ENCODE measurements at places on chromosomes 11 and 22.

GRCh38 chr22:31178859-31179258 lies 18.9 kb downstream of the RNF185 start:
- DNase-seq = no peak

GRCh38 chr11:130160498-130161155 lies 1.0 kb downstream of the ST14 start:
- no peak for DNase-seq

DNA sequence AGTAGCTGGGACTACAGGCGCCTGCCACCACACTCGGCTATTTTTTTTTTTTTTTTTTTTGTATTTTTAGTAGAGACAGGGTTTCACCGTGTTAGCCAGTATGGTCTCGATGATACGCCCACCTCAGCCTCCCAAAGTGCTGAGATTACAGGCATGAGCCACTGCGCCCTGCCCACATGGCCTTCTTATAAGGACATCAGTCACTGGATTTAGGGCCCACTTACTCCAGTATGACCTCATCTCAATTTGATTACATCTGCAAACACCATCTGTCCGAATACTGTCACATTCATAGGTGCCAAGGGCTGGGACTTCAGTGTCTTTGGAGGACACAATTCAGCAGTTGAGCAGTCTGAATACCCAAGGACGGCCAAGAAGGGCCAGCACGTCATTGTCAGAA lies 8.2 kb upstream of the PRR5 start:
- no peak for DNase-seq

- no peak for DNase-seq
Observed at GRCh38 chr11:13288375-13289029, 10.9 kb downstream of the BMAL1 start.

GRCh38 chr22:49724030-49724892 lies 103.4 kb downstream of the BRD1 start:
- DNase-seq = peak; percentile 53

GRCh38 chr11:36509201-36509639 lies 852 bp downstream of the TRAF6 start:
- peak; percentile 14 for DNase-seq

DNA sequence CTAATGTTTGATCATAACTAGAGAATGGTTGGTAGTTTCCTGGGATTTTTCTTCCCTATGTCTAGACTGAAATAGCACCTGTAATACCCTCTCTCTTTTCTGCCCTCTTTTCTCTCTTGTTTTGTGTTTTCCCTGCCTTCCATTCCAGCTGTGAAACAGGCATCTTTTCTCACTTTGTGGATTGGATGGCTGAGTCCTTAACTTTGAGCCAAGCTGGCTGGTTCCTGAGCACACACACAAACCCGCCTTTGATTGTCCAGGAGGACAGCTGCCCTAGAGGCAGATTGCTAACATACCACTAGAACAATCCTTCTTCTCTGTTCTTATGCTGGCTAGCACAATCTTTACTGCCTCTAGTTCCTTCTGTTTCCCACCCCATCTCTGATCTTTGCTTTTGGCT lies 17.7 kb downstream of the CTNND1 start:
- no peak for DNase-seq

GRCh38 chr11:72621008-72621610 lies 53.1 kb downstream of the PDE2A start:
- DNase-seq = no peak

DNA sequence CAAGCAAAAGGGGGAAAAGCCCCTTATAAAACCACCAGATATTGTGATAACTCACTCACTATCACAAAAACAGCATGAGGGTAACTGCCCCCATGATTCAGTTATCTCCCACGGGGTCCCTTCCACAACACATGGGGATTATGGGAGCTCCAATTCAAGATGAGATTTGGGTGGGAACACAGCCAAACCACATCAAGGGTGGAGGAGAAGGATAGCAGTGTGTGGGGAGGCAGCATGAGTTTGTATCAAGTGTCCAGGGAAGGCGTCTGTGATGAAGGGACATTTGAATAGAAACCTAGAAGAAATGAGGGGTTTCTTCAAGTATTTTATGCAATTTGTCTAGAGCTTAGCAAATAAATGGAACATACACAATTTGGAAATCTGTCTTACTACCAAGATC lies 98.2 kb downstream of the SLC1A2 start:
- no peak for DNase-seq

GRCh38 chr11:31323145-31323544 lies 46.4 kb downstream of the DCDC1 start:
- no peak for DNase-seq

- no peak for DNase-seq
Observed at GRCh38 chr22:43928908-43929307, 5.3 kb downstream of the PNPLA3 start.

DNA sequence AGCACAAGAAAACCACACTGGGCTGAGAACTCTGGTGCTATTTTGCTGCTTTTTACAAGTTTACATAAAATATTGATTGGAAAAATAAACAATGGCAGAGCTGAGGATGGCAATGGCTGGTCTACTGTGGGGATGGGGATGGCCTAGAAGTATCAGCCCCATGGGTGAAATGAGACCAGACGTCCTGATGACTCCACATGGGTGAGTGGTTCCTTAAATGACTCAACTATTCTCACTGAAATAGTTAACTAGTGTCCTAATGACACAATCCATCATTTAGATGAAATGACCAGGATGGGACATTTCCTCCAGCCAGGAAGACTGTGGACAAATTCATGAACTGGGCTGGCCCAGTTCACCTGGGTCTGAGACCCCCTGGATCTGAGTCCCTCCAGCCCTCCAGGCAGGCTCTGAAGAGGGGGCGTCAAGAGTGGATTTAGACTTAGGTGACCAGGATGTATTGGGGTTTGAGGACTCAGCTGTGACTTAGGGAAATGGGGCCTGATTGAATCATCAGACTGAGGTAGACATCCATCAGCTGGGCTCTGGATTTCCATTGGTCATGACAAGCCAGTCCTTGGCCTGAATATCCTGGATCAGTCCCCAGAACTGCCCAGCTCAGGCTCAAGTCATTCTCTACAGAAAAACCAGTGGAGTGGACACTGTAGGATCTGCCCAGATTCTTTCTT lies 98.2 kb upstream of the IGLL5 start:
- DNase-seq = no peak

DNA sequence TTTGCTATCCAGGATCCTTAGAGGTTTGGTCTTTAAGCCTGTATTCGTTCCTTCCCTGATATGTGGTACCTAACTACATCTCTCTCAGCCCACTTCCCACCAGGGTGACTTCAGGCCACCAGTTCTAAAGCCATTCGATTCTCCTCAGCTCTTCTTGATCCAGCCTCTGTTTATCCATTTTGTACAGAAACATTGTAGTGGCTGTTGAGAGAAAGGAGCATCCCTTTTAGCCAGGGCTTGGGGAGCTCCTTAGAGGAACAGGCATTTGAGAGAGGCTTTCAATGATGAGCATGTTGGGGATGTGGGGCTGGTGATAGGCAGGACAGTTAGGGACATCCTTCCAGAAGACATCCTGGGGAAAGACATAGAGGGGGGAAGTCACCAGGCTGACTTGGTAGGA lies 17.9 kb downstream of the UBE2L3 start:
- DNase-seq = no peak

DNA sequence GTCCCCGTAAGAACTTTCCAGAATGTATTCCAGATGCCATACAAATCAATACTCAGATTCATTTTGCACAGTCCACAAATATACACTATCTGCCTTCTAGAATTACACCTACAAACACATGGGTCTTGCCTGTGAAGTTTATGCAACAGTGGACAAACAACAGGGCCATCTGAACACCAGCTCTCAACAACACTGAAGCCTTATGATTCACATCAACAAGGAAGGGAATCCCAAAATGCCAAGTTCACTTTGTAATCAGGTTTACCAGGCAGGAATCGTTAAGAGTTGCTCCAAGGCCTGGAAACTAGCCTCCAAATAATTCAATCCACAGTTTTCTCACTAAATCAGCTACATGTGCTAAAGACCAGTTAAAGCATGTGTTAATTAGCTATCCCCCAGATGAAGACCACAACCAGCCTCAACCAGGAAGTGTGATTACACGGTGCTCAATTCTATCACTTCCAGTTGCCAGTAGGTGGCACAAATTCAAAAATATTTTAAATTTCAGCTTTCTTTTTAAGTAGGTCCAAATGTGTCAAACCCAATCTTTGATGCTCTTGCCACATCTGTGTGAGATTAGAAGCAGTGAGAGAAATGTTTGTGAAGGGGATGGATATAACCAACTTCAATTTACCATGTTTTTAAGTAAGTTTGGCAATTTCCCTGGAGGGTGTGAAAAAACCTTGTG lies 139.1 kb upstream of the BDNF start:
- DNase-seq = no peak

DNA sequence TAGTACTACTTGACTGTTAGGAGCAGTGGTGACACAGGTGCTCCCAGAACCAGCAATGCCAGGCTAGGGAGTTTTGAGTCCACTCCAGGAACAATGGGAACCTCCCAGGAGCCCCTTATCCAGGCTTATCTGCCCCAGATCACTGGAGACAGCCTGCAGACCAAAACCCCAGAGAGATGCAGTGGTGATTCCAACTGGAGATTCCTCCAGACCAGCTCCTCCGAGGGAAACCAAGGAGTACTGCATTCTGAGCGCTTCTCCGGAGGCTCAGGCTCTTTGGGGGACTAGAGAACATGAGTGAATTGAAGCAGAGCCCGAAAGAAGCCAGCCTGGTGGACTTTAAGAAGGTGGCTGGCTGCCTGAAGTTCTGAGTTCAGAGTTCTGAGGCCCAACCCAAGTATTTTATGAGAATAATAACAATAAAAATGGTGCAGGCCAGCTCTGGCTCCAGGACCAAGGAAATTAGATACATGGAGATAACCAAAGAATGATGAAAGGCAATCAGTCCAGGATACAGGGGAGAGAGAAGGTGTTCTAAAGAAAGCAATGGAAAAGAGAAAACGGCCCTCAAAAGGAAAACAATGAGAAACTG lies 1.3 kb upstream of the TMEM25 start:
- no peak for DNase-seq

GRCh38 chr11:84564180-84564866 lies 1062.8 kb downstream of the DLG2 start:
- DNase-seq = no peak

- no peak for DNase-seq
Observed at GRCh38 chr22:29062286-29062821, 723 bp upstream of the C22orf31 start.

DNA sequence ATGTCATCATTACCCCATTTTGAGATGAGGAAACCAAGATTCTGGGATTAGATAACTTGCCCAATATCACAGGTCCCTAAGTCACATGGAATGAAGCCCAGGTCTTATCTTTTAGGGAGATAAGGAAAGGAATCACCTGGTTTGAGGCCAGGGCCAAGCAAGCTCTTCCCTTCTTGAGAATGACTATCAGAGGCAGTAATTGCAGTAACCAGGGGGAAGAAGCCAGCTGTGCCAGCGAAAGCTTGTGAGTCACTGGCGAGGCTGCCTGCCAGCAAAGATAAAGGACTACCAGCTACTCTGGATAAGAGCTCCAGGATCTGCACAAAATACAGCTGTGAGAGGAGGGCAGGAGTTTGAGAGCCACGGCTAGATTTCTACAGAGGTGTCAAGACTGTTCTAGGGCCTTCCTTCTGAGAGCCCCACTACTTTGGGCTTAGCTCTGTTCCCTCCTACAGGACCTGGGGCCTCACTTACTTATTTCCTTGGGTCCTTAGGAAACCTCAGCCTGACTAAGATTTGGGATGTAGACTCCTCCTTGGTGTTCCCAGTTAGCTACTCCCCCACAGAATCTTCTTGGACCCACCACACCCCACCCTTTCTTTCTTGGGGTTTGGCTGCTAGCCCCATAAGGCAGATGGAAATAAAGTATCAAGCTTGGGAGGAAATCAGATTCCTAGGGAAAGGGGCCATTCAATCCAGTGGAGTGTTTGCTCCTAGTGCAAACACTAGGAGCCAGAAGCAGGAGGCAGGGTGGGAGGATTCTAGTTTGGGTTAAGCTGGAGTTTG lies 9.7 kb upstream of the CCKBR start:
- DNase-seq = no peak

- DNase-seq = no peak
Observed at GRCh38 chr11:128825050-128825784, 41.9 kb downstream of the KCNJ1 start.

GRCh38 chr11:120095516-120095915 lies 42.4 kb downstream of the TRIM29 start:
- no peak for DNase-seq

DNA sequence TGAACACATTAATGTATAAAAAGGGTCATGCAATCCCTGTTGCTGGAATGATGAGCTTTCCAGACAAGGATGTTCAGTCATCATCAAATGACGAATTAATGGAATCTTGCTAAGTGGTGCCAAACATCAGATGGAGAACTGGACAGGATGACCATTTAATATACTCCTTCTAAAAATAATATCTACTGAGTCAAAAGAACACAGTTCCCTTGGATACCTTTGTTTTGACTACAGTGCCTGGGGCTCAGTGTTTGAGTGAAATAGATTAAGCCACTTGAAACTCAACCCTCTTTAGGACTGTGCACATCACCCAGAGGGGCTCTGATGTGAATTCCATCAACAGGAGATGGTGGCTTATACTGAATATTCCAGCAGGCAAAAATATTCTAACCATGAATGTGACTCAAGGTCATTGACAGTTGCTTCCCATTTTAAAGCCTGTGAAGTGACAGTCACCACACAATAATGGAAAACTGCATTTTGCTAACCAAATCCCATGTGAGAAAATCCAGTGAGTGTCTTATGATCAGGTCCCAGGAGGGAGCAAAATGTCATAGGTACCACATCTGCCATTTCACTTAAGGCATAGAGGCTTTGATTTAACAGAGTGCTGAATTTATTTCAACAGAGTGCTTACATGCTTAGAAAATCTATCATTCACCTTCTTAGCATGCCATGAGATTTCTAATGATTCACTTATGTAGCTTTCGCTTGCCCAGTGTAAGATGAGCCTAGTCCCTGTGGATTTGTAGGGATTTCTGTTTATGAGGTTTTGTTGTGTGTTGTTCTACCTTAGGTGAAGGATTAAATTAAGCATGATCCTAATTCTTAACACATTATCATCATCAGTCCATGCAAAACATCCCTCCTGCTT lies 41.3 kb upstream of the SLN start:
- DNase-seq = no peak

GRCh38 chr11:64923944-64924909 lies at the start of gene PPP2R5B:
PPP2R5B (plus strand) TSS chr11:64924689; CDS start chr11:64925735, 1,046 bp downstream.
- peak; percentile 90 for DNase-seq

DNA sequence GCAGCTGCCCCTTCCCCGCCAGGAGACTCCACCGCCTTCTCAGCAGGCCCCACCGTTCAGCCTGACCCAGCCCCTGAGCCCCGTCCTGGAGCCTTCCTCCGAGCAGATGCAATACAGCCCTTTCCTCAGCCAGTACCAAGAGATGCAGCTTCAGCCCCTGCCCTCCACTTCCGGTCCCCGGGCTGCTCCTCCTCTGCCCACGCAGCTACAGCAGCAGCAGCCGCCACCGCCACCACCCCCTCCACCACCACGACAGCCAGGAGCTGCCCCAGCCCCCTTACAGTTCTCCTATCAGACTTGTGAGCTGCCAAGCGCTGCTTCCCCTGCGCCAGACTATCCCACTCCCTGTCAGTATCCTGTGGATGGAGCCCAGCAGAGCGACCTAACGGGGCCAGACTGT lies 42.6 kb downstream of the PPP2R1B start:
- DNase-seq = no peak
